ENCODE measurements at places on chromosomes 5 and 9.

DNA sequence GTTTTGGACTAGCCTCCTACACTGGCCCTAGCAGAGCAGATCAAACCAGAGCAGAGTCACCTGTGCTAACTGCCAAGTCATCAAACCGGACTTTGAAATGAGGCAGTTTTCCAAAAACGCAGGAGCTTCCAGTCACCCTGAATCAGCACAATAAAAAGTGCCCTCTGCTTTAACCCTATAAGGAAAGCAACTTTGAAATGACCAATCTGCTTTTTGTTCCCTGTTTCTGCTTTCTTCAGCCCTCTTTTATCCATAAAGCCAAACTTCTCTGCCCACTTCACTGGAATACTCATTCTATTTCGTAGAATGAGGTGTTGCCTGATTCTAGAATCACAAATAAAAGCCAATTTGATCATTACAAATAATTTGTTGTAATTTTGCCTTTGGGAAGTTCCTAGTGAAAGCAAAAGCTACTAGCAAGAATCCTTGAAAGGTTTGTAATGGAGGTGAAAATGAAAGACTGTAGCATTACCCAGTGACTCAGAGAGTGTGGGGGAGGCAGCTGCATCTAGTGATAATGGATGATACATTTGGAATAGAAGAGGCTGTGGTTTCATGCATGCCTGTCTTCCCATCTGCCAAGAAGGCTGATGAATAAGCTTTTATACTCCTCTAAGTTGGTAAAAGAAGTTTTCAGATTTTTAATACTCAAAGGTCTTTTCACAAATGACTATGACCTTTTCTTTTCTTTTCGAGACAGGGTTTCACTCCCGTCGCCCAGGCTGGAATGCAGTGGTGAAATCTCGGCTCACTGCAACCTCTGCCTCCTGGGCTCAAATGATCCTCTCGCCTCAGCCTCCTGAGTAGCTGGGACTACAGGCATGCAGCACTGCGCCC lies 14.9 kb downstream of the SPAAR start:
- peak overlapping the region; percentile 71 for H3K27ac ChIP-seq
- no peaks in the 10 kb centered on the region for H3K36me3 ChIP-seq
- no peak overlapping the region for H3K4me3 ChIP-seq
- DNase-seq, result no peak
- H3K27me3 ChIP-seq, result peaks cover 12% of the 10 kb centered on the region
- H3K4me1 ChIP-seq, result peaks cover 3% of the 10 kb centered on the region

GRCh38 chr9:70411930-70412831 lies 2.3 kb downstream of the KLF9 start:
- H3K4me1 ChIP-seq, result peaks cover 39% of the 10 kb centered on the region
- peaks cover 11% of the 10 kb centered on the region for H3K27me3 ChIP-seq
- no peak for DNase-seq

DNA sequence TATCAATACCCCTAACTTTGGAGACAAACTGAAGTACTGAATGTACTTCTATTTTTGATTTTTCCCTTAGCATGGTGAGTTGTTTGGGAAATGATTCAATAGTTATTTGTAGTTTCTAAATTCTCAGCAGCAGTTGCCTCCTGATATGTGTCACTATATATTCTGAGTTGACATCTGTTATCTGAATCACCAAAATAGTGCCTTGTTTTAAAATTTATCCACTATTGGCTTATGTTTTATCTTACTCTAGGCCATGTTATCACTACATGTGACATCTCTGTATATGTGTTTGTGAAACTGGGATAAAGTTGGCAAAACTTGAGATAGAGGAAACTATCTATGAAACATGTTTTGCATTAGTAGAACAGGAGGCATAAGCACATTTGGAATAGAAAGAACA lies 317.6 kb downstream of the TLE4 start:
- H3K36me3 ChIP-seq, result no peaks in the 10 kb centered on the region
- no peak overlapping the region for H3K4me3 ChIP-seq

- H3K27me3 ChIP-seq, result no peaks in the 10 kb centered on the region
- H3K4me1 ChIP-seq, result peaks cover 18% of the 10 kb centered on the region
- H3K36me3 ChIP-seq, result peaks cover 4% of the 10 kb centered on the region
- no peak overlapping the region for H3K27ac ChIP-seq
- no peak overlapping the region for H3K4me3 ChIP-seq
Observed at GRCh38 chr5:429453-430188, 13.4 kb upstream of the EXOC3 start.

- DNase-seq, result no peak
- no peaks in the 10 kb centered on the region for H3K27me3 ChIP-seq
- no peak overlapping the region for H3K4me3 ChIP-seq
- no peak overlapping the region for H3K27ac ChIP-seq
- H3K4me1 ChIP-seq, result peaks cover 22% of the 10 kb centered on the region
- no peaks in the 10 kb centered on the region for H3K36me3 ChIP-seq
Observed at GRCh38 chr9:91532325-91532724, 108.7 kb upstream of the NFIL3 start.

DNA sequence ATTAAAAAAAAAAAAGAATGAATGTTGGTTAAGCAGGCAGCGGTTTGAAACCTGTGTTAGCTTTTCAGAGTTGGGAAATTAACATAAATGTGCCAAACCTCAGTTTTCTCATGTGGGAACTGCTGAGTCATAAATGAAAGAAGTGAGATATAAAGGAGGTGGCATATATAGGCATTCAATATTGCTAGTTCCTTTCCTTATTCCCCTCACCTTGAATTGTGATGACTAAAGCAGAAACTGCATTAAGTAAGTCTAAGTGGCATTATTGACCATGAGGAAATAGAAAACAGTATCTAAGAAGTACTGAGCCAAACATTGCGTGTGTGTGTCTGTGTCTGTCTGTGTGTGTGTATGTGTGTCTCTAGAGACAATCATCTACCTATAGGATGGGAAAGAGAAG lies 691.2 kb downstream of the TLR4 start:
- no peaks in the 10 kb centered on the region for H3K36me3 ChIP-seq
- no peak overlapping the region for H3K4me3 ChIP-seq
- no peaks in the 10 kb centered on the region for H3K27me3 ChIP-seq

DNA sequence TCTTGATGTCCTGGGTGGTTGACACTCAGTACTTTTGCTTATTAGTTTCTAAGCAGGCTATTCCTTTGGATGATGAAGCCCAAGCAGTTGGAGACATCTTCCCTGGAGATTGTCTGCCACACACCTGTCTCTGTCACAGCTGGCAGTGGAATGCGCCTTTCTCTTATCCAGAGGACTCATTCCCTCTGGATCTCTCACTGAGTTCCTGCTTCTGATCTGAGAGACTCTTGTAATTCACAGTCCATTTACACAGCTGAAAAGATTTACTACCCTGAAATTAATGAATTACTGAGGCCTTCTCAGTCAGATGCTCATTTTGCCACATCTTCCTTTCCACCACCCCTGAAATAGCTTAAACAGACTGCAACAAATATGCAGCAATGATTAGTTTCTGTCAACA lies 15.9 kb downstream of the TAL2 start:
- H3K4me1 ChIP-seq, result no peaks in the 10 kb centered on the region
- no peaks in the 10 kb centered on the region for H3K36me3 ChIP-seq
- no peak for DNase-seq
- no peak overlapping the region for H3K27ac ChIP-seq

- peaks cover 19% of the 10 kb centered on the region for H3K4me1 ChIP-seq
- no peak for DNase-seq
- no peak overlapping the region for H3K4me3 ChIP-seq
Observed at GRCh38 chr5:56072863-56073766, 78.4 kb upstream of the IL6ST start.

DNA sequence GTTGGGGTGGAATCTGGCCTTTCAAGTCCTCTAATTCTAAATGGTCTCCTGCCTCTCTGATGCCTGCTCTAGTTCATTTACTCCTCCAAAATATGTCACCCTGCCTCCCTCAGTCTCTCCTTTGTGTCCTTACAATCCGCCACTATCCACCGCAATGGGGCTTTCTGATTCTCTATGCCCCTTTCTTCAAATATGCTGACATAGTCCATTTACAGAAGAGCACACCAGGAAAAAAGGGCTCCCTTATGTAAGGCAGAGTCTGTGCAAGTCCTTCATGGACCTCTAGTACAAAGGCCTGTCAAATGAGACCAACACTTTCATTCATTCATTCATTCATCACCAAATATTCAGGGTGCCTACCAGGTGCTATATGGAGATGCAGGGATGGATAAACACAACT lies 2.0 kb upstream of the ASTN2 start:
- no peaks in the 10 kb centered on the region for H3K4me1 ChIP-seq
- DNase-seq, result no peak
- H3K36me3 ChIP-seq, result no peaks in the 10 kb centered on the region
- H3K27ac ChIP-seq, result no peak overlapping the region

DNA sequence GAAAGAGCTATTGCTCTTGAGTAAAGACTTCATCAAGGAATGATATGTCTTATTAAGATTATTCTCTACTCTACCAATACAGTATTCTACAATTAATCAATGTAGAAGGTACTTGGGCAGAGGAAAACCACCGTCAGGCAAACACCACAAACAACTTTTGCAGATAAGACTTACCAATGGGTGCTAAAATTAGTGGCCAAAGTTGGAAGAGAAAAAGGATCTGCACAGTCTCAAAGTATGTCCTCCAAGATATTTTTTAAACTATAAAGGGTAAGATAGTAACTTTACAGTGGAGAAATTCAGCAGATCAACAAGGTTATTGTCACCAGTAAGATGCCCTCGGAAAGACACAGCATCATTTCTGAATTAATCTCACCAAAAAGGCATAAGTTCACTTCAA lies 38.9 kb downstream of the NRG2 start:
- no peak overlapping the region for H3K27ac ChIP-seq
- H3K4me1 ChIP-seq, result no peaks in the 10 kb centered on the region
- no peak for DNase-seq
- peaks cover 66% of the 10 kb centered on the region for H3K27me3 ChIP-seq
- no peaks in the 10 kb centered on the region for H3K36me3 ChIP-seq

DNA sequence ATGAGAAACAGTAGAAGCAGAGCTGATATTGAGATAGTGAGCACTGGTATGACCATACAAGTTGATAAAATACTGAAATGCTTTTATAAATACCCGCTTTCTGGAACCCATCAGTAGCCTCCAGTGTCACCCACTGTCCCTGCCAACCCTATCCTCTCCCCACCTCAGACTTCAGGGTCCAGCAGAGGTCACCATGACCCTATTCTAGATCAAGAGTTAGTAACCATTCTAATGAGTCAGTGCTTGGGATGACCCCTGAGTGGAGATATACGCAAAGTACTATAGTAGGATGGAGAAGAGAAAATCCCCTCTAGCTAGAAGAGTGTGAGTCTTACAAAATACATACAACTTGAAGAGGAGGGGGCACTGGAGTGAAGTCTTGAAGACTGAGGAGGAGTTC lies 297.9 kb upstream of the BRINP1 start:
- no peak overlapping the region for H3K27ac ChIP-seq
- no peak overlapping the region for H3K4me3 ChIP-seq
- H3K4me1 ChIP-seq, result no peaks in the 10 kb centered on the region
- H3K27me3 ChIP-seq, result peaks cover 18% of the 10 kb centered on the region
- DNase-seq, result no peak

GRCh38 chr5:78367318-78367991 lies 7.0 kb downstream of the SCAMP1 start:
- H3K4me3 ChIP-seq, result no peak overlapping the region
- H3K4me1 ChIP-seq, result peaks cover 19% of the 10 kb centered on the region
- H3K27me3 ChIP-seq, result no peaks in the 10 kb centered on the region
- H3K27ac ChIP-seq, result no peak overlapping the region

GRCh38 chr5:72523960-72524582 lies 16.9 kb upstream of the ZNF366 start:
- H3K36me3 ChIP-seq, result peaks cover 3% of the 10 kb centered on the region
- no peak for DNase-seq
- no peak overlapping the region for H3K4me3 ChIP-seq
- no peak overlapping the region for H3K27ac ChIP-seq
- no peaks in the 10 kb centered on the region for H3K4me1 ChIP-seq

GRCh38 chr5:133995883-133996563 lies 8.8 kb downstream of the VDAC1 start:
- H3K27ac ChIP-seq, result no peak overlapping the region
- H3K27me3 ChIP-seq, result no peaks in the 10 kb centered on the region

DNA sequence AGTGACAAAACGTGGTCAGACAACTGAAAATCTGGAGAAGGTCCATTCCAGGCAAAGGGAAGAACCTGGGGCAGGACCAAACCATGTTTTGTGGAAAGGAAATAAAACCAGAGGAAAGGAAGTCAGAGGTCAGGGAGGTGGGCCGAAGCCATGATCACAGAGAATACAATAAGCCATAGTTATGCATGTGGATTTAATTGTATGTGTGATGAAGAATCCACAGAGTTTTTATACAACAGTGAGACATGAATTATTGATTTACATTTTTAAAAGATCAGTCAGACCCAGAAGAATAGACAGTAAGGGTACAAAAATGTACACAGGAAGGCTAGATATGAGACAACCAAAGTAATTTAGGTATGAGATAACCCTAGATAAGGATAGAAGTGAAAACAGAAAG lies 20.8 kb downstream of the TTC33 start:
- no peak overlapping the region for H3K4me3 ChIP-seq
- no peak overlapping the region for H3K27ac ChIP-seq
- H3K4me1 ChIP-seq, result peaks cover 10% of the 10 kb centered on the region
- peaks cover 4% of the 10 kb centered on the region for H3K36me3 ChIP-seq
- H3K27me3 ChIP-seq, result no peaks in the 10 kb centered on the region
- no peak for DNase-seq

DNA sequence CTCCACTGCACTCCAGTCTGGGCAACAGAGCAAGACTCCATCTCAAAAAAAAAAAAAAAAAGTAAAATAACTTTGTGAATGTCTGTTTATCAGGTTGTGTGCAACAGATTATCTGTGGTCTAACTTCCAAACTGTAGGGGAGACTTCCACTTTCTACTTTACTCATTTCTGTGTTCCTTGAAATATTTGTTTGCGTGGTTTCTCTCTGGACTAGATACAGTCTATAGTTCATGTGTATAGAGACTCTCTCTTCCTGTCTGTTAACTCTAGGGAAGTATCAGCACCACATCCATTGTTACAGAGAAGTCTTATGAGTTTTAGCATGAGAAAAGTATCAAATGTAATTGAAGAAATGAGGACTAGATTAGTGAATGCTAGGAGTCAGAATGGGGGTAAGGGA lies 168.3 kb downstream of the LPAR1 start:
- no peak for DNase-seq
- H3K27me3 ChIP-seq, result no peaks in the 10 kb centered on the region
- no peak overlapping the region for H3K4me3 ChIP-seq
- H3K4me1 ChIP-seq, result peaks cover 14% of the 10 kb centered on the region

DNA sequence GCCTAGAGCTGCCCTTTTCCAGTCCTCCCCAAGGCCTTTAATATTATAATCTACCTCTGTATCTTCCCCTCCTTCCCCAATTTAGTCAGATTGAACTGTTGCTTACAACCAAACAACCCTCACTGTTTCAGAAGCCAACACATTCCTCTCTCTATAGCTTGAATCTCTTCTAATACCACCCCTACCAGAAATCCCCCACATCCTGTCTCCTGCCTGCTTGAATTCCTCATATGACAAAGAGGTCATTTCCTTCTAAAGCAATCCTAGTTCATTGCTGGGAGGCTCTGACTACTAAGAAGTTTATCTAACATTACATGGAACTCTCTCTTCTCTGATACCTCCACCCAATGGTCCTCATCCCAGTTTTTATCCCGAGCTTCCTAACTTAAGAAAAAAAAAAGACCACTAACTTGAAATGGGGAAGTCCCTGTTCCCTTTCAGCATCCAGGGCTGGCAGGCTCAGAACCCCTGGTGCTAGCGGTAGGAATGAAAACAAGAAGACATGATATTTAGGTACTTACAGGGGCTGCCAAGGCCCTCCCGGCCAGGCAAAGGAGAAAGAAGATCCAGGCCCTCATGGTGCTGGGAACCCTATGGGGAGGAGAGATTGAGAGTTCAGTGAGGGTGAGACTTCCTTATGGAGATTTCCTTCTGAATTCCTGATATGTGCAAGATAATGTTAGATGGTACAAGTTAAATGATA lies 11.0 kb downstream of the SPARC start:
- peak overlapping the region; percentile 1 for H3K27ac ChIP-seq
- DNase-seq, result no peak
- H3K36me3 ChIP-seq, result peaks cover 31% of the 10 kb centered on the region
- peaks cover 42% of the 10 kb centered on the region for H3K4me1 ChIP-seq
- H3K4me3 ChIP-seq, result no peak overlapping the region
